ENCODE measurements at places on chromosomes 12 and 14.

DNA sequence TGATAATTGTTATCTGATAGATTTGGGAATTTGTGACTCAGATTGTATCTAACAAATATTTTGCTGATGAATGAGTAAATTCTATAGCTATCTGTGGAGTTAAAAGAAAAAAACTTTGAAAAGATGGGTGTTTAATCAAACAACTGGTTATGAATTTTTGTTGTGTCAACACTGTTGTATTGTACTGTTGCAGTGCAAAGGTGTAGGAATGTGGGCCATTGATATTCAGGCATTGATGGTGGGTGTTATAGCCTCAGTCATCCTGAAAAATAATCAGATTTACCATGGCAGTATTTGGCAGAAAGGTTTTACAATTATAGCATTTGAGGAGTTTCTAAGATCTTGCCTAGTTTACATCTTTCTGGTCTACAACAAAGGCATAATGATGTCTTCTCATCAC, 15.4 kb downstream of the DRAM1 start:
- DNase-seq: no peak

DNA sequence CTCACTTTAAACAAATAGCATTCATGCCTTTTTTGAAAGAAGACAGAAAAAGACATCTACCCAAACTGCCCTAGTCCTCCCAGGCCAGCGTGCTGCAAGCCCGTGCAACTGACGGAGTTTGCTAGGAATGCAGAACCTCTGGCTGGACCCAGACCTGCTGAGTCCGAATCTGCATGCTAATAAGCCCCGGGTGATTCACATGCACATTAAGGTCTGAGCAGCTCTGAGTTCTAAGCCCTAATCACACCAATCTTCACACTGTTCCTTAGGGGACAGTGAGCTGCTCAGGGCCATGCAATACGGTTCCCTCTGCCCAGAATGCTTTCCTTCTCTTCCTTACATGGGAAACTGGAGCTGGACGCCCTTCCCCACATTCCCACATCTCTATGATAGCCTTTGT, 25.2 kb downstream of the HAL start:
- no peak for DNase-seq

DNA sequence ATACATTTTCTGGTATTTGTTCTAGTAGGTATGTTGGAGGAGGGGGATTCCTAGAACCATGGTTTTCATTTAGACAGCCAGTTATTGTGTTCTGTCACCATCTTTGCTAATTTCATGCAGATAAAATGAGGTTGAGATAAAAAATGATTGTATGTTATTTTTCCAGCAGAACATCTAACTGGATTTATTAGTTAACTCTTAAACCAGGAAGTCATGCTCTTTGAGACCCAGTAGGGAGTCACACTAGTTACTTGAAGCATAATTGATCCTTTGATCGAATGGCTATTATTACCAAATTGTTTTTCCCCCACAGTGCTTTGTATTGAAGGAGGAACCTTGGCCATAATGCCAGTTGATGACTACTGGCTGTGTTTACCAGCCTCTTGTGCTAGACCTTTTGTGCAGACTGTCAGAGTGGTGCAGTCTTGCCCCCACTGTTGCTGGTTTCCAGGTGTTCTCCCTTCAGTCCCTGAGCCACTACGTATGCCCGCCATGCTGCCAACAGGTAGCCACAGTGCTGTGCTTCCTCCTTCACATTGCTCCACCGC, 6.0 kb downstream of the EID3 start:
- no peak for DNase-seq

DNA sequence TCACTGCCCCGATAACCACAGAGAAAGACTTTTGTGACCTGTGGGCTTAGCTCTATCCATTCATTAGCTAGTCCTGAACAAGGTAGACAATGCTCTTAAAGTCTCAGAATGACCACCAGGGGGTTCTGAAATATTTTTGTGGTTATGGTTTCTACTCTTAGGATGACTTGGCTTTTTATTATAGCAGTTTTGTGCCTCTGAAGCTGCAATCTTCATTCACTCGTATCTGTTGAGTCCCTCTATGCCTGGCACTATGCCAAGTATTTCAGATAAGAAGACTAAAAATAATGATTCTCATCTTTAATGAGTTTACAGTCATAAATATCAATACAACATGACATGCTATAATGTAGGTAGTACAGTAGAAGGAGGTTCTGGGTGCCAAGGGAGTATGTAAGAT, 130.8 kb upstream of the TRHDE start:
- no peak for DNase-seq

DNA sequence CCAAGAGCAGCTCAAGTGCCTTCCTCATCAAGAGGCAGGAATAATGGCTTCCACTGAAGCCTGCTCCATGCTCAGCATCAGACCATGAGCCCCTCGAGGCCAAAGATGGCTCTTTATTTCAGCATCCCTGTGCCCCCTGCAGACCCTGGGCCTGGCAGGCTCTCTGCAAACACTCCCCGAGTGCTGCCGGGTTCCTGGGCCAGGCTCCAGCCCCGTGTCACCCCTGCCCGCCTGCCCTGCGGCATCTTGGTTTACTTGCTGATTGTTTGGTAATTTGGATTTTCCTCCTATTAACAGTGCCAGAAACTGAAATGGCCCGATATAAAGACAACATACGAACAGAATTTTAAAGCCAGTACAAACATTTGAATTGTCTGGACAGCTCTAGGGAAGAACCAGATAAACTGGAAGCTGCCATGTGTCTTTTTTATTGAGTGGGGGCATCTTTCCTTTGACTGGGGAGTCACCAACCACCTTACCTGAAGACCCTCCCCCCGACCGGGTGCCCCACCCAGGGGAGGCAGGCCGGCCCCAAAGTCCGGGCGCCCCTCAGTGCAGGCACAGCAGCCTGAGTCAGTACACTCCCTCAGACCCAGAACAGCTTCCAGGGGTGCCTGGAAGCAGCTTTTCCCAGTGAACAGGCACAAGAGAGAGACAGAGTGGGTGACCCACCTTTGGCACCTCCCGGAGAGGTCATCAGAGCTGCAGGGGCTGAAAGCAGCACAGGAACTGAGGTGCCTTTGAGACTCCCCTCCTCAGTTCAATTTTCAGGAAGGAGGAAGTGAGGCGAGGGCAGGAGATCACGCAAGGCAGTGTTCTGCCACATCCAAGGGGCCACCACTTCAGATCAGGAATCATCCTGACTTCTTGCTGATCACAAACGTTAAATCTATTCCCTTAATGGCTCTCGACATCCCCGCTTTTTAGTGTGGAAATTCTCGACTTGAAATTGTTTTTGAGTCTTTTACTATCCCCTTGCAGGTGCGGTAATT, 30.6 kb downstream of the ITPK1 start:
- DNase-seq: no peak

DNA sequence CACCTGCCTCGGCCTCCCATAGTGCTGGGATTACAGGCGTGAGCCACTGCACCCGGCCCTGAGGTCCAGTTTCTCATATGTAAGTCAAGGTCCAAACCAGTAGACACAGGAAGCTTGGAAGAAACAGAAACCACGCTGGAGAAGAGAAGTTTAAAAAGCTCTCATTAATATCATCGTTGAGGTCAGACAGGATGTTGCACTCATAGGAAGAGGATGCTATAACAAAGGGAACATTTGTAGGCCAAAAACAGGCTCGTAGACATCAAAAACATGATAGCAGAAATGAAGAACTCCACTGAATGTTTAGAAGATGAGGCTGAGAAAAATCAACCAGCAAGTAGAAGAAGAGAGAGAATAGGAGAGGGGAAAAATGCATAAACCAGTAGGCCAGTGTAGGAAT, 46.8 kb downstream of the ACACB start:
- no peak for DNase-seq

DNA sequence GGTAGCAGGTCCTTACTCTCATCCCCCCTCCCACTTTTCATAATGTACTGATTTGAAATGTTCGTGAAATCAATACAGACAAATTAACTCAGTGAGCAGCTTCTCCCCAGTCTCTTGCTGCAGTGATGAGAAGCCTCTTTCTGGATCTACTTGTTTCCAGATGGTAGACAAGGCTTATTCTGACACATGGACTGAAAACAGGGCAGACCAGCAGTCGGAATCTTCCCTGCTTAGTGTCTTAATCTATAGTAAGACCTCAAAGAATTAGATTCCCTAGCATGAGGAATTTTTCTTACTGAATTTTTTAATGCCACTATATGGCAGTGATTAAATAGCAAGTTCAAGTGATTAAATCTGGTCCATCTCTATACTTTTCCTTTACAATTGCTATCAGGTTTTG, 120.1 kb downstream of the RGS6 start:
- DNase-seq: no peak

DNA sequence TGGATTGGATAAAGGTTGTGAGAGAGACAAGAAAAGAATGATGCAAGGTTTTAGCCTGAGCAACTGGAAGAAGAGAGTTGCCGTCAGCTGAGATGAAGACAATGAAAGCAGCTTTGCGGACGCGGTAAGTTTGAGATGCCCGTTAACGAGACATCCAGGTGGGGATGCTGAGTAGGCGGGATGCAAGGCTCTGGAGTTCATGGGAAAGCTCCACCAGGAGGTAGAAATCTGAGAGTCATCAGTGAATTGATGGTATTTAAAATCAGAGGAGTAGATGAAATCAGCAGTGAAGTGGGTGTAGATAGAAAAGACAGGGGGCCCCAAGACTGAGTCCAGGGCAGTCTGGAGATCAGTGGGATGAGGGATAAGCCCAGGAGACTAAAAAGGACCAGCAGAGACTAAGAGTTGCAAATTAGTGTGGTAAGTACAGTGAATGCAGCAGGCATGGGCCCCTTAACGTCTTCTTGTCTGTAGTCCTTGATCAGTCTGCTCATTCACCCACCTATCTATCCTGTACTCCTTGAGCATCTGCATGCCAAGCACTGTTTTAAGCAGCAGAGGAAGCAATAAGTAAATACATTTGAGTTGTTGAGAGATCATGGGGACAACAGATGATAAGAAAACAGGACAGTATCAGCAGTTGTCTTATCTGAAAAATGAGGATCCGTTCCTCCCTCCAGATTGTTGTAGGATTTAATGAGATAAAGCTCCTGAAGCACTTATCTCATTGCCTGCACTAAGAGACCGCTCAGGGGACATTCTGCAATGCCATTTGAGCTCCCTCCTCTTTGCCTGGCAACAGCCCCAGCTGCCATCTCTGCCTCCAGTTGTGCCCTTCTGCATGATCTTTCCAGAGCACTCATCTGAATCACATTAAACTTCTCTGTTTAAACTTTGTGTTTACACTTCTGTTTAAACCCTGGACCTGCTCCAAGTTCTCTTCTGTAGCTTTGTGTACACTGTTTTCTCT, 91.5 kb downstream of the APAF1 start:
- DNase-seq: no peak

DNA sequence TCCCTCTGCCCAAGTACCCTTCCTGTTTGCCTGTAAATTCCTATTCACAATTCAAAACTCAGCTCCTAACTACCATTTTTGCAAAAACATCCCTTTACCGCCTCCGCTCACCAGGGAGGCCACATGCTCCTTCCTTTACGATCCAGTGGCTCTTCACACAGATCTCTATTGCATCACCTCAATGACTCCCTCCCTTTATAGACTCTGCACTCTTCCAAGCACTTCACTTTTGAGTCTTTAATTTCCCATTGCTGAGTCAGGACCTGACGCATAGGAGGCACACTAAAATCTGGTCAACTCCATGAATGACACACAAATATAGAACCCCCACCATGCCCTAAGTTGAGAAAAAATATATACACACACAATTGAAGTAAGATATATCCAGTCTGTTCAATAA, 45.9 kb downstream of the PPP1R13B start:
- no peak for DNase-seq

DNA sequence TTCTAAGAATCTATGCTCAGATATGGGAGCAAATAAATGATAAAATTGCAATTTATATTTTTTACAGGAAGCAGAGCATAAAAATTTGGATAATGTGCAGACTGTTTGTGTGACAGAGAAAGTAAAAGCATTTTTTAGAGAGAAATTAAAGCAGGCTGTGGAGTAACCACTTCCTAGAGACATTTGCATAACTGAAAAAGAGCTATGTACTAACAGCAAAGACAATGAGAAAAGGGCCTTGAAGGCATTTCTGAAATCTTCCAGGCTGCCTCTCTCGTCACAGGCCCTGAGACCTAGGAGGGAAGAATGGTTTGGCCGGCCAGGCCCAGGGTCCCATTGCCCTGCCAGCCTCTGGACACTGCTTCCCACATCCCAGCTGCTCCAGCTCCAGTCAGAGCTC, 247.2 kb downstream of the ALX1 start:
- no peak for DNase-seq

GRCh38 chr14:91300283-91300895, 55.9 kb upstream of the GPR68 start:
- DNase-seq: no peak

DNA sequence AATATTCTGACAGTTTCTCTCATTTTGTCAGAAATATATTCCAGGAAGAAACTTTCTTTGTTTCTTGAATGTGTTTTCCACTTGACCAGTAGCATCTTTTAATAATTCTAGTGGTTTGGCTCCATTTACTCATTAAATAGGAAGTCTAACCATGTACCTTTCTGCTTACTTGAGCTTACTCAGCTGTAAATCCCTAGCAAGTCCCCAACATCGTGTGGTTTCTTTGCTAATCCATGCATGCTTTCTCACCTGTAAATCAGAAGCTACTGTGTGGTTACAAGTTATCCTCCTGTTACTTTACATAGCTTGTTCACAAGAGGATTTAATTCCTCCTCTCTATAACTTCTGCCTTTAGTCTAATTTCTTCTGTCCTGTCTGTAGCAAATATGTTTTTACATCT, 227.7 kb downstream of the FSCB start:
- DNase-seq: no peak

DNA sequence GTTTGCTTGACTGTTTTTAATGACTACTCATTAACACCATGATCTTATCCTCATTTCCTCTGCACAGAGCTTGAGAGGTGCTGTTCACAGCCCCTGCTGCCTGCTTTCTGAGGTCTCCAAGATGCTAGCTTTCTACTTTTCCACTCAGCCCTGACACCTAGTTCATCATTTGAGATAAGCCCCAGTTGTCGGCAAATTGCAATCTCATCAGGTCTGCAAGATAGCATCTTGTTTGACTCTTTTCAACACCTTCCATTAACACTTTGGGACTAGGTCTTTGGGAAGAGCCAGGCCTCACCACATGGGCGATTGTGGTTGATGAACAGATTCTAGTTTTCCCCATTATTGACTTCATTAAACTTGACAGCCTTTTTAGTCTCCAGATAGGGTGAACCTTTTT, 904.8 kb downstream of the DIO2 start:
- DNase-seq: no peak

DNA sequence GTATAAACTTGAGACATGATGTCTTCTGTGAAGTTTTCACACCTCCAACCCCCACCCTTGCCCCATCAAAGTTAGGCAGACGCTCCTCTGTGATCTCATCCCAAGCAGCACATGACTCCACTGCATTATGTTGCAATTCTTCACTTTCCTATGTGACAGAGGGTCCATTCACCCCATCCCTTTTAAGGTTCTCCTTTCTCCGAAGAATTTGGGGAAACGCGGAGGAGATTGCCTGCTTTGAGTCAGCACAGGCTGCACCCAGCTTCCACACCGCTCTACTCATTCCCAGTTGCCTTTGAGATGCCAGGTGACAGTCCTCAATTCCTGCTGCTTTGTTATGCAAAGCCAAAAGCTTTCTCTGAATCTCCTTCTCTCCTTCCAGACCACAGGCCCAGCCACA, 61.8 kb downstream of the PHLDA1 start:
- DNase-seq: no peak

- no peak for DNase-seq
These were observed 357.1 kb upstream of the MGAT4C start for GRCh38 chr12:86613311-86613710.
